ENCODE measurements at places on chromosomes 7 and 10.

DNA sequence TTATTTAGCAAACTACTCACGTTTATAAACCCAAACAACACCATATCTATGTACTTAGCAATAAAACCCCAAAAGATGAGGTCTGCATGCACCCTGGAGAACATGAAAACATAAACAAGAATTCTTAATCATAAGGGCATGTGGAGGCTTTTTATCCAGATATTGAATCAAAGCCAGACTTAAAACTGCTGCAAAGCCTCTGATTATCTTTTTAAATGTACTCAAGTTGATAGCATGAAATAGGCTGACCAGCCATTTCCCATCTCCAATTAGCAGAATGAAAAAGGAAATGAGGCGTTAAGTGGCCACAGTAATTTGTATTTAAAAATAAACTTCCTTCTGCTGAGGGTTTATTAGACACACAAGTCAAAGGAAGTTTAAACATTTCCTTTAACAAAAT lies 48.3 kb downstream of the ITIH5 start:
- no peak for DNase-seq

- no peak for DNase-seq
Observed at GRCh38 chr10:93071177-93071472, 2.6 kb upstream of the CYP26A1 start.

DNA sequence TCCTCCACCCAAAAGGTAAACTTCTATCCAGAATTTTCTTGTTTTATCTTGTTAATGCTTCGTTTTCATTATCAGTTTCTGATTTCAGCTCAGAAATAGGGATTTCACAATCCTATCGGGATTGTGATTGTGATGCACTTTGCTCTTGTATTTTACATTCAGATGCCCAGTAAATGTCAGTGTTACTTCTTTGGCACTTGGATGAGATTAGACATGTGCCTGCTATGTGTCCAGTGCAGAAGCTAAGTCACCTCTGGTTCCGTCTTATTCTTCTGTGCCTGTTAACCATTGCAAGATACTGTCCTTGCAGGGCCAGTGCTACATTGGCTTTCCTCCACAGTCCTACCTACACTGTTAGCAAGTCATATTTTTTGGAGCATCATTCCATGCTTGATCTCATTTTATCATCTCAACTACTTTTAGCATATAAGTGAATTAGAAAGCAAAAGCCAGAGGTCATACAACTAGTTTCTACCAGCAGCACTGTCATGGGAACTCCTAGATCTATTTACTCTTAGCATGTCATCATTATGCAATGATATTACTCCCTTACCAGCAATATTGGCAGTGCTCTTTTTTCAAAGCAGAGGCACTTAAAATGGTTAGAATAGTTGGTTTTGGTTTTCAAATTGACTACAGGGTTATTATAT lies 26.7 kb downstream of the ZNF277 start:
- DNase-seq: no peak

GRCh38 chr10:73529089-73529832 lies 33.4 kb upstream of the PPP3CB start:
- no peak for DNase-seq

DNA sequence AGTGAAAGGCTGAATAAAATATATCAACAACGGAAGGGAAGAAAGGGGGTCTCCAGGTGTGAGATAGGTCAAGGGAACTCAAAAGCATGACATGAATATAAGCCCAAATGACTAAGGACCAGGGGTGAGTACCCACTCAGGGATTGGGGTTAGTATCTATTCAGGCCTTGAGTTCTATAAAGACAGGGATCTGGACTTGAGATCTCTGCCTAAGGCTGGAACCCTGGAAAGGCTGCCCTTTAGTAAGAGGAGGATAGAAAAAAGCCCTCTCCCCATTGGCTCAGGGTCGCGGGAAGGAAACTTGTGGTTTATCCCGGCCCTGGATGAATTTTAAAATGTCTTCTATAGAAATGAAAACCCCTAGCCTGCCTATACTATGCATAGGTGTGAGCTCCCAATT lies 2.4 kb upstream of the ITPRIP start:
- DNase-seq: no peak
